ENCODE measurements at places on chromosomes 12 and 14. TPM values are rescaled to one million over a fixed set of nuclear protein-coding genes. Genes with fewer than 3 reads are reported as not detected.

DTX1 gene
- total RNA-seq, result 0.49 TPM

DNA sequence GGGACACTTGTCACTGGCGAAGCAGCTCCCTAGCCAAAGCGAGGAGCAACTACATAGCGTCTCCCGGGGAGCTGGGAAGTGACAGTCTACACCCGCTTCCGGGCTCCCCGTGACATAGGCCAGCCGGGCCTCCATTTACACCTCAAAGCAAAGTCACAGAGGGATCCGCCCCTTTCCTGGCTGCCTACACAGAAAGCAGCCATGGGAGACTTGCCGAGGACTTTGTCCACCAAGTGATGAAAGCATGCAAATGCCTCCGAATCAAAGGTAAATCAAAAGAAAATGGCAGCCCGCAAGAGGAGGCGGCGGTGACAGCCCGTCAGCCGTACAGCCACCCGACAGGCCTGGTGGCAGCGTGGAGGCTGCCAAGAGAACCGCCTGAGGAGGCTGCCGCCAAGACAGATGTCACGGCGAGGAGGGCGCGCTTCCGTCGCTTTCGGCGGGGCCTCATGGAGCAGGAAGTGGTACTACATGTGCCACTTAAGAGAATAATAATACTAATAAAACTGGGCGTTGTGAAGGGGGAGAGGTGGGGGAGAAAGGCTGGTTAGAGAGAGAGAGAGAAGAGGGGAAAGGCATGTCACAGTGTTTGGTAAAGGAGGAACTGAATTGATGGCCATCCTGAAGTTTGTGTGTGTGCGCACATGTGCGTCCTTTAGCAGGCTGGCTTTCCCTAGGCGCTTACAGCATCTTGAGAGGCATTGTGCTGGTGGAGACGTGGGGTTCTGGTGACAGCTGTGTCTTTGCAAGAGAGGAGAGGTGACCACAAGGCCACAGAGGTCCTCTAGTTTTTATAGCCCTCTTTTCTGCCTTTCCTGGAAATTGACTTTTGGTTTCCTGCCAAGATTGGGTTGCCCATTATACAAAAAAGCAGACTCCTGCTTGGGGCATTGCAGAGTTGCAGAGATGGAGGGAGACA is 661.7 kb downstream of the VRK1 start:
- H3K4me3 ChIP-seq, result peak overlapping the region; percentile 31
- no peaks in the 10 kb centered on the region for H3K4me1 ChIP-seq

GRCh38 chr14:71355324-71356201 is 448.3 kb downstream of the PCNX1 start:
- no peak overlapping the region for H3K4me3 ChIP-seq
- no peaks in the 10 kb centered on the region for H3K27me3 ChIP-seq
- H3K36me3 ChIP-seq, result no peaks in the 10 kb centered on the region

GRCh38 chr12:48350249-48351021 is at the start of gene ZNF641:
Gene ZNF641, minus strand, starts transcription at chr12:48350919. Its CDS starts 2,829 bp downstream, at chr12:48348090.
- H3K36me3 ChIP-seq, result peaks cover 28% of the 10 kb centered on the region
- no peaks in the 10 kb centered on the region for H3K27me3 ChIP-seq
- peak within 1 kb of the TSS; percentile 94 for H3K27ac ChIP-seq

KCNK10 gene
- not detected for total RNA-seq

DNA sequence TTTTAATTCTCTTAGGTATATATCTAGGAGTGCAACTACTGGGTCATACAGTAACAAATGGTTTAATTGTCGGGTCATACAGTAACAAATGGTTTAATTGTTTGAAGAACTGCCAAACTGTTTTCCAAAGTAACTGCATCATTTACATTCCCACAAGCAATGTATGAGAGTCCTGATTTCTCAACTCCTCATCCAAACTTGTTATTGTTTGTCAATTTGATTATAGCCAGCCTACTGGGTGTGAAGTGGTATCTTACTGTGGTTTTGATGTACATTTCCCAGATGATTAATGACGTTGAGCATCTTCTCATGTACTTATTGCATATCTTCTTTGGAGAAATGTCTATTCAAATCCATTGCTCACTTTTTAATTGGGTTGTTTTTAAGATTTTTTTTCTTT is 67.6 kb upstream of the CFL2 start:
- H3K36me3 ChIP-seq, result peaks cover 65% of the 10 kb centered on the region
- DNase-seq, result no peak
- H3K4me1 ChIP-seq, result no peaks in the 10 kb centered on the region
- H3K27me3 ChIP-seq, result no peaks in the 10 kb centered on the region

GRCh38 chr12:5442251-5443006 is 10.5 kb downstream of the NTF3 start:
- H3K4me3 ChIP-seq, result no peak overlapping the region
- DNase-seq, result peak; percentile 37
- no peaks in the 10 kb centered on the region for H3K27me3 ChIP-seq

- H3K4me3 ChIP-seq, result no peak overlapping the region
- no peaks in the 10 kb centered on the region for H3K36me3 ChIP-seq
- no peaks in the 10 kb centered on the region for H3K4me1 ChIP-seq
- H3K27ac ChIP-seq, result no peak overlapping the region
Observed at GRCh38 chr14:71610797-71611196, 321.4 kb upstream of the RGS6 start.

KRT6C gene
- not detected for total RNA-seq

- H3K27me3 ChIP-seq, result no peaks in the 10 kb centered on the region
- no peak for DNase-seq
- H3K36me3 ChIP-seq, result no peaks in the 10 kb centered on the region
- H3K27ac ChIP-seq, result no peak overlapping the region
- H3K4me3 ChIP-seq, result no peak overlapping the region
Observed at GRCh38 chr12:31368666-31369361, 42.9 kb upstream of the SINHCAF start.

- no peak for DNase-seq
- H3K27me3 ChIP-seq, result no peaks in the 10 kb centered on the region
- H3K4me1 ChIP-seq, result peaks cover 11% of the 10 kb centered on the region
- H3K36me3 ChIP-seq, result no peaks in the 10 kb centered on the region
- H3K4me3 ChIP-seq, result no peak overlapping the region
Observed at GRCh38 chr12:109777544-109777943, 55.7 kb downstream of the TRPV4 start.

HPD gene
- 5.0 TPM for total RNA-seq

ASPG gene
- 0.20 TPM for total RNA-seq

ERBB3 gene
- 0.15 TPM for total RNA-seq

BCL11B gene
- total RNA-seq, result 0.18 TPM

GRCh38 chr14:50062438-50063085 is 53.8 kb downstream of the VCPKMT start:
- no peak overlapping the region for H3K4me3 ChIP-seq
- H3K4me1 ChIP-seq, result peaks cover 7% of the 10 kb centered on the region
- H3K36me3 ChIP-seq, result no peaks in the 10 kb centered on the region
- no peak for DNase-seq
- H3K27ac ChIP-seq, result no peak overlapping the region

GRCh38 chr12:25984759-25985158 is 26.3 kb downstream of the RASSF8 start:
- DNase-seq, result no peak
- H3K27ac ChIP-seq, result no peak overlapping the region
- no peak overlapping the region for H3K4me3 ChIP-seq
- H3K36me3 ChIP-seq, result no peaks in the 10 kb centered on the region
- H3K4me1 ChIP-seq, result peaks cover 74% of the 10 kb centered on the region

ANO6 gene
- total RNA-seq, result 100 TPM

- DNase-seq, result no peak
- H3K4me3 ChIP-seq, result no peak overlapping the region
- no peaks in the 10 kb centered on the region for H3K27me3 ChIP-seq
- H3K36me3 ChIP-seq, result no peaks in the 10 kb centered on the region
- no peaks in the 10 kb centered on the region for H3K4me1 ChIP-seq
- H3K27ac ChIP-seq, result no peak overlapping the region
Observed at GRCh38 chr12:82146740-82147139, 211.4 kb downstream of the CCDC59 start.

- peak; percentile 66 for DNase-seq
- no peaks in the 10 kb centered on the region for H3K27me3 ChIP-seq
- no peaks in the 10 kb centered on the region for H3K36me3 ChIP-seq
Observed at GRCh38 chr14:72801836-72802587, 91.9 kb downstream of the DPF3 start.

DNA sequence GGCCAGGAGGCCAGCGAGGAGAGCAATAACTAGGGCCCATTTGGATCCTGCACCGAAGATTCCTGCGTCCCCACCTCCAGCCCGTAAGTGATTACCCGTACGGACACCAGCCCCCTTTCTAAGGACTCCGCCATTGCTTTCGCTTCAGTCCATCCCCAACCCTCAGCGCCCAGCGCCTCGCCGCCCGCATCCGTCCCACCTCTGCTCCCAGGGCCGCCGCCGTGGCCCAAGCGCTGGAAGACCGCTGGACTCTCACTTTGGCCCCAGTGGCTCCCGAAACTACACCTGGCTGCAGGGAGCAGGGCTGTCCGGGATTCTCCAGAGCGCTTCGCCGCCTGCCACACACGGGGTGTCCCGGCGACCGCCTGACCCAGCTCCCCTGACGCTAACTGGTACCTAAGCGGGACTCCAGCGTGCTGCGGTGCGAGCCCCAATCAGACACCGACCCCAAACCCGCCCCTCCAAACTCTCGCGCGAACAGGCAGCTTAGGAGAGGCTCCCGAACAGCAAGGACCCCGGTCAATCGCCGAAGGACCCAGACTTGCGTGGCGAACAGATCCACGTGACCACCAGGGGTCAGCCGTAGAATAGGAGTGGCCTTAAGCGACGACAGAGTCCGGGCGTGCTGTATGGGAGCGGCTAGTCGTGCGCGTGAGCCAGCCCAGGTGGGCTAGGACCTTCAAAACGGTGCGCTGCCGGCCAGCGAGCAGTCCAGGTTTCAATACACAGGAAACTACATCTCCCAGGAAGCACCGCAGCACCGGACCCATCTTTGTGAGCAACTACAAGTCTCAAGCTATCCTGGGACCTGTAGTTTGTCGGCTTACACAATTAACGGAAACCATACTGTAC is at the start of gene CNPY2:
TSS of gene CNPY2 (minus strand) at position 367 of the 852 bp plus-strand sequence. CDS start 771 bp downstream, outside the sequence.
- no peaks in the 10 kb centered on the region for H3K27me3 ChIP-seq
- H3K36me3 ChIP-seq, result peaks cover 50% of the 10 kb centered on the region
- H3K4me1 ChIP-seq, result peaks cover 19% of the 10 kb centered on the region
- DNase-seq, result peak; percentile 93
- H3K27ac ChIP-seq, result peak within 1 kb of the TSS; percentile 96

DNA sequence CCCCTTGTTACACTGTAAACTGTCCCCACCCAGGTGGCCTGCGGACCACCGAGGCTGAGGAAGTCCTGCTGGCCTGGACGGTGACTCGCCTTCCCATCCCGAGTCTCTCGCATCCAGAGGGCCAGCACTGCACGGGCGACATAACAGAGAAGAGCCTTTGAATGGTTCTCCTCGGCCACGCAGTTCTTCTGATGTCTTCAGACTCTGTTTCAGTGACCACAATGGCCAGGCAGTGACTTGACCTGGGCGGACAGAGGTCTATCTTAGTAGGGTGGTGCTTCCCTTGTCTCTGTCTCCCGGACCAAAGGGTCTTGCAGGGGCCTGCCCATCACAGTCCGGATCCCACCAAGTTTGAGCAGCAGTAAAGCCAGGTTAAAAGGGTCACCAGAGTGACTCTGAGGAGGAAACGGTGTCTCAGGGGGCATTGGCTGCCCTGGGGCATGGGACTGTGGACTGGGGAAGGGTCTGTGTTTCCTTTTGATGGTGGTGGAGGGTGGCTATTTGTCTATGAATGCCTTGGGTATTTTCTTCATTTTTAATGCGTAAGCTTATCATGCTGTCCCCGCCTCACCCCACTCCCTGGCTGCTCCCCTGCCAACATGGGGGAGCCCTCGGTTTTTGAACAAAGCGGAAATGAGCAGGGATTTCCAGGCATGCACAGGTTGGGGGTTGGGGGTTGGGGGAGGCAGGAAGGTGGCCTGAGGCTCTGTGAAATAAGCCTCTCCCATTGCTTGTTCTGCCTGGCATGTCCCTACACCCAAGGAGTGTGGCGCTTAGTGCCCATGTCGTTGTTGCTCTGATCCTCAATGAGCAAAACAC is 10.3 kb downstream of the KRT85 start:
- peak; percentile 2 for DNase-seq
- no peaks in the 10 kb centered on the region for H3K36me3 ChIP-seq
- no peaks in the 10 kb centered on the region for H3K4me1 ChIP-seq
- H3K27me3 ChIP-seq, result no peaks in the 10 kb centered on the region

DNA sequence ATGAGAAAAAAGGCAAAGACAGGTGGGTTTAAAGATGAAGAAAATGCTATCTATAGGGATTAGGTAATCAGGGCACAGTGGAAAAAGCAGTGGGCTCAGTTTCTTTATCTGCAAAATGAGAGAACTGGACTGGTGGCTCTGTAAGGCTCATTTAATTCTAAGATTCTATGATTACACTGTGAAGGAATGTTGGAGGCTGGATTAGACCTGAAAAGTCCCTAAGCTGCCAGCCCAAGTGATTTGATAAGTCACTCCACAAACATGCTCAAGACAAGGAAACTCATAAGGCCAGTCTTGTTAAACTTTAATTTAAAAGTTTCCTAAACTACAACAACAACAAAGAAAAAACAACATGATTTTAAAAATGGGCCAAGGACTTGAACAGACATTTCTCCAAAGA is 75.1 kb downstream of the DCAF5 start:
- DNase-seq, result no peak
- no peaks in the 10 kb centered on the region for H3K27me3 ChIP-seq
- peaks cover 8% of the 10 kb centered on the region for H3K4me1 ChIP-seq
